KG1 (cell line): ENCODE measurements at places on chromosomes 12 and 14.

GRCh38 chr14:20857630-20858261 lies 33.4 kb upstream of the RNASE3 start:
- peak; percentile 45 for DNase-seq

DNA sequence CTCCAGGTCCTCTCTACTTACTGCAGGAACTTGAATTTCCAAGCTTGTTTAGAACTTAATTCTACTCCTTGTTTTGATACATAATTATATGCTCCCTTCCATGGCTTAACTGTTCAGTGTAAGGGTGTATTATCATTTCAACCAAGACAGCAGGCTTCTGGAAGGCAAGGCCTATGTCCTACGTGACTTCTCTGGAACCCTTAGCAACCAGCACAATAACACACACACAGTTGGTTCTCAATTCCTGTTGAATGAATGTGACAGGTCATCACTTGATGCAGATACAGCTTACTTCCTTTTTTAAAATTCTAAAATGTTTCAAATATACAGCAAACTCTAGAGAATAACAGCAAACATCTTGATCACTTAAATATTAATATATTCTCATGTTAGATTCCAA lies 77.7 kb upstream of the COCH start:
- DNase-seq: no peak

DNA sequence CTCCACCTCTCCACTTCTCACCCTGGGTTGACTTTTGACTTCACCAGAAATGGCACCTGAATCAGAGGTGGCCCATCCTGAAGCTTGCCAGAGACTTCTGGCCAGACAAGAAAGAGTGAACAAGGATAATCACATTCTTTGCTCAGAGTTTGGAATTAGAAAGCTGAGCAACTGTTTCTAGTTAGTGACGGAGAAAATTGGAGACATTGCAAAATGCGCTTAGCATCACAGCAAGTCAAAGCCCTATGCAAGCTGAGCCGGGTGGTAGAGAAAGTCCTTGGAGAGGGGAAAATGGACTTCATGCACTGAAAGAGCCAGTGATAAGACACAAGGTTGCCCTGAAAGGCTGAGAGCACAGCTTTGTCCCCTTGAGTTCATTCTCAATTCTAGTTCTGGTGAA lies 161.8 kb downstream of the PAH start:
- DNase-seq: no peak

GRCh38 chr14:74142523-74142922 lies 57.8 kb downstream of the LIN52 start:
- DNase-seq: no peak

GRCh38 chr12:97177481-97177880 lies 270.4 kb downstream of the NEDD1 start:
- no peak for DNase-seq

- no peak for DNase-seq
Observed at GRCh38 chr14:100644383-100644782, 57.2 kb upstream of the BEGAIN start.

- no peak for DNase-seq
Observed at GRCh38 chr12:91065396-91065795, 7.6 kb upstream of the KERA start.

DNA sequence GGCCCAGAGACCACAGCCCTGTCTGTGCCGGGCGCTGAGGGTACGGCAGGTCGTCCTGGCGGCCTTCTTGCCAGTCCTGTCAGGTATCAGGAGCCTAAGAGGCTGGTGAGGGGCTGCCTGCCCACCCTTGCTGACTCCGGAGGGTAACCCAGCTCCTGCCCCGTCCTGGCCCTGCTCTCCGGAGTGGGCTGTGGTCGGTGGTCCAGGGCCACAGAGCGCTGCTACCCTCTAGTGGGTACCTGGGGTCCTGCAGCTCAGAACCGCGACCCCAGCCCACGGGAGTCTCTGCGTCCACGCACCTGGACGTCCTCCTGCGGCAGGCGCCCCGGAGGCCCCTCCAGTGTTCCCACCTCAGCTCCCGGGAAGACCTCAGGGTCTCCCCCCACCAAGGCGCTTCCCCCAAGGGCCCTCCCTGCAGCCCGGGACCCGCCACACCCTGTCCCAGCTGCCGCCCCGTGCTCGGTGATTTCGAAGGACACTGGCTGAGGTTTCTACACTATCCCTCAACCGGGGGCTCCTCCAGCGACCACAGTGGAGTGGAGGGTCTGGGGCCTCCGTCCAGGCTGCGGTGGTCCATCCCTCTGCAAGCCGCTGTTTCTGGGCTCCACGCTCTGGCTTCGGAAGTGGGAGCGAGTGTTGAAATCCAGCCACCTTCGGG lies 75.9 kb upstream of the FBRSL1 start:
- no peak for DNase-seq

DNA sequence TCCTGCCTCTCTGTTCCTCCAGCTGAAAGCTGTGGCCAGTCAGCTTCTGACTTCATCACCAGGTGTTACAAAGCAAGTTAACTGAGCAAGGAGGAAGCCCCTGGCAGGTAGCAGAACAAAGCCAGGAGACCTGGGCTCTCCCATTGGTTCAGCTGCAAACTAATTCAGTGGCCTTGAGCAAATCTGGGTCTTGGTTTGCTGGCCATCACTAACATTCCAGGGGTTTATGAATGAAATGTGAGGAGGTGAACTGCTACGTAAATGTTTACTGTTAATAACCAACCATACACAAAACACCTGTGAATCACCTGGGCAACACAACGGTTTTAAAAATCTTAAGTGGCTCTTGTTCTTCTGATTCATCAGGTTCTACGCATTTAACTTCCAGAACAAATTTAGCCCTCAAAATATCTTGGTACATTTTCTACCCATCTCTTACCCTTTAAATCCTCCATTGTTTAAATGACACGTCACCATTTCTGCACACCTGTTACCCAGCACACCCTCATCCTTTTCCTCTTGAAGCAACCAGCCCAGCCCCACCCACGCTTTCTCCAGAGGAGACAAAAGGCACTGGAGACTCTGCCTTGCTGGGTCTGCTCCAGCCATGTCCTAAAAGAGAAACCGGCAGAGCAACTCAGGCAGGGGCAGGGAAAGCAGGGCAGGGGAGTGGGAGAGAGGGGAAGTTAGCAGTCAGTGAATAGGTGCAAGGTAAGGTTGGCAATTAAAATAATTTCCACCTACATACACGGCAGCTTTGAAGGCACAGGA lies 49.3 kb upstream of the TSPAN11 start:
- DNase-seq: no peak

DNA sequence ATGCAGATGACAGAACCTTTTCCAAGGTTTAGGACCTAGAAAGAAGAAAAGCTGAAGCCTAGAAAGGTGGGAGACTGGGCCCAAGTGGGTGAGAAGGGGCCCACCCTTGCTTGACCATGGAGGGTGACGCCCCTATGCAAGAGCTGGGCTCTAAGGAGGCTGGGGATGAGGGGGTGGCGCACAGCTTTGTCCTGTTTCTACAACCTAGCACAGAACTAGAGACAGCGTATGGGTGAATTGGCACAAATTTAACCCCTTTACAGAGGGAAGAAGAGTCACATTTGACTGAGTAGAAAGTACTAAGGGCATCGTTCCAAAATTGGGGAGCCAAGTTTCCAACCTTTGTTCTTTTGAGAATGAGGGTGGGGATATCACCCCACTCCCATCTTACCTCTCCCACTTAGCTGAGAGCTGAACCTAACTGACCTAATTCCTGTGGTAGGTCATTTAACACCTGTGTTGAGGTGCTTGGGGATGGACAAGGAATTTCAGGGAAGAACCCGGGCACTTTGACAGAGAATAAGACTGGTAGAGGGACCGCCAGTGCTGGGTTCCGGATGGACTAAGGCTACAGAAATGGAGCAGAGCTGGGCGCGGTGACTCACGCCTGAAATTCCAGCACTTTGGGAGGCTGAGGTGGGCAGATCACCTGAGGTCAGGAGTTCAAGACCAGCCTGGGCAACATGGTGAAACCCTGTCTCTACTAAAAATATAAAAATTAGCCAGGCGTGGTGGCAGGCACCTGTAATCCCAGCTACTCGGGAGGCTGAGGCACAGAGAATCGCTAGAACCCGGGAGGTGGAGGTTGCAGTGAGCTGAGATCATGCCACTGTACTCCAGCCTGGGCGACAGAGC lies 5.2 kb downstream of the NFKBIA start:
- no peak for DNase-seq

DNA sequence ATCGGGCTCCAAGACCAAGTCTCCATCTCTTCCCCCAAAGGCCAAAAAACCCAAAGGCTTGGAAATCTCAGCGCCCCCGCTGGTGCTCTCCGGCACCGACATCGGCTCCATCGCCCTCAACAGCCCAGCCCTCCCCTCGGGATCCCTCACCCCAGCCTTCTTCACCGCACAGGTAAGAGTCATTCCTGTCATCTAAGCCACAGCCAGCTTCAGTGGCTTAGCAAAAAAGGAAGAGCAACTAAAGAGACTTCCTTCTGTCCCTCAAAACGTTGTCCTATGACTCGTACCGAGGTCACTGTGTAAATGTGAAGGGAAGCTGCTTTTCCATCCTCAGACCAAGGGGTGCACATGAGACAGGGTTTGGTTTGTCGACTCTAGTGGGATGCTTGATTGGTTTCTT lies 53.4 kb downstream of the ELK3 start:
- no peak for DNase-seq

- no peak for DNase-seq
Observed at GRCh38 chr12:131380220-131380964, 330.5 kb upstream of the SFSWAP start.

GRCh38 chr12:66765204-66765603 lies 86.3 kb upstream of the GRIP1 start:
- no peak for DNase-seq

- no peak for DNase-seq
Observed at GRCh38 chr12:24480766-24481449, 468.0 kb downstream of the BCAT1 start.
